SJCRH30 (cell line): ENCODE measurements at places on chromosomes 6 and 20.

GRCh38 chr20:19557291-19557690 is 200.8 kb upstream of the RIN2 start:
- DNase-seq = no peak

DNA sequence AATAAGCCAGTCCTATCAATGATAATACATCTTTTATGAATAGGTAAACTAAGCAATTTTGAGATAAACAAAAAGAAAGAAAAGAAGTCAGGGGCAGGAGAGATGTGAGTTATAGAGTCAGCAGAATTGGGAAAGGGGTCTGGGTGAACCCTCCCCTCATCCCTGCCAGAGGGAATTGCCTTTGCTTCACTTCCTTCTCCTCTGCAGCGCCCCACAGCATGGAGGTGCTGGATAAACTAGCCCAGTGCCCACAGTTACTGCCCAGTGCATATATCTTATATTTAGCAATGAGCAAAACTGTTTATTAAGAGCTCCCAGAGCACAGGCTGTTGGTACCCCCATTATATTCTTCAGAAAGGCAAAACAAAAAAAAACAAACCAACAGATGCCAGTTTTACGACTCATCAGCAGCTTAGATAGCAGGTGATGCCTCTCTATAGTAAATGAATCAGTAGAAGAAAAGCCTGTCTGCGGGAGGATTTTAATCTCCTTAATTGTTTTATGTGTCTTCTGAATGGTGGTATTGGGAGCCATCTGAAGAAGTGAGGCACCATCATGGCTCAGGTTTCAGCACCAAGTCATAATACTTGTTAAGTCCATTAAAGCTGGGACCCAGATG is 419.2 kb downstream of the EPM2A start:
- DNase-seq = no peak

DNA sequence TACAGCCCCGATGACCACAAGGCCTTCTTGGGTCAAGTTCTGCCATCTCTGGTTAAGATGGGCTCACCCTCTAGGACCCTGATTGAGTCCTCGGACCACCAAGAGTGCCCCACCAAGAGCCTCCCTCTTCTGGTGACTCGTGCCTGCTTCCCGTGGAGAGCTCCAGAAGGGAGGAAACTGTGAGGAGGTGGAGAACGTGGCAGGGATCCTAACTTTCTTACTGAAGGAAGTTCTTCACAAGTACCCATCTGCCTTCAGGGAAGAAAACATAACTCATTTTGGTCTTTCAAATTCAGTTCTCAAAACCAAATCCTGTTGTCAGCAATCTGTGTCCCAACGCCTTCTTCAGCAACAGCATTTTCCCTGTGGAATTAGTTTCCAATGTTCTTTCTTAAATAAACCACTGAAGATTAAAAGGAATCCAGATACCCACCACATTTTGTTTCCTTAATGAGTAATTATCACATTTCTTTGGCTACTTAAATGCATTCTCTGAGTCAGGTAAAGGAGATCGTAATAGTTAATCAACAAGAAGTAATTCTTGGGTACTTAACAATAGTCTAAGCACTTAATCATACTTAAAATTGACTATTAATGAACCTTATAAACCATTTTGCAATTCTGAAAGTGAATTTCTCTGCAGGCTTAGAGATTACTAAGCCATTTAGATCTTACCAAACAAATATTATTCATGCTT is 185.8 kb upstream of the SGK1 start:
- DNase-seq = no peak

GRCh38 chr6:143579703-143580102 is 68.2 kb upstream of the FUCA2 start:
- DNase-seq = no peak

GRCh38 chr6:12414096-12414675 is 124.0 kb downstream of the EDN1 start:
- DNase-seq = no peak

GRCh38 chr6:100464903-100465700 is at the start of gene SIM1:
SIM1 (minus strand) TSS chr6:100464921; CDS start chr6:100463468, 1,453 bp downstream.
- no peak for DNase-seq
